ENCODE measurements at places on chromosomes 13 and 19. TPM values are rescaled to one million over a fixed set of nuclear protein-coding genes. Genes with fewer than 3 reads are reported as not detected.

- no peak overlapping the region for H3K4me3 ChIP-seq
- no peak overlapping the region for H3K27ac ChIP-seq
- no peaks in the 10 kb centered on the region for H3K36me3 ChIP-seq
- H3K27me3 ChIP-seq: peaks cover 14% of the 10 kb centered on the region
- H3K4me1 ChIP-seq: peaks cover 13% of the 10 kb centered on the region
These were observed 87.4 kb upstream of the ARHGEF7 start for GRCh38 chr13:111027458-111028439.

GRCh38 chr19:980133-980998 lies 3.8 kb upstream of the WDR18 start:
- DNase-seq: no peak
- peak overlapping the region; percentile 49 for H3K4me3 ChIP-seq
- peaks cover 6% of the 10 kb centered on the region for H3K4me1 ChIP-seq

GRCh38 chr19:4052993-4053422 lies 13.7 kb downstream of the ZBTB7A start:
- H3K4me1 ChIP-seq: peaks cover 20% of the 10 kb centered on the region
- H3K4me3 ChIP-seq: peak overlapping the region; percentile 72
- peak overlapping the region; percentile 94 for H3K27ac ChIP-seq
- no peaks in the 10 kb centered on the region for H3K27me3 ChIP-seq

- peak; percentile 87 for DNase-seq
- H3K4me3 ChIP-seq: peak overlapping the region; percentile 92
- H3K27me3 ChIP-seq: no peaks in the 10 kb centered on the region
- H3K4me1 ChIP-seq: peaks cover 9% of the 10 kb centered on the region
- H3K36me3 ChIP-seq: no peaks in the 10 kb centered on the region
These were observed 1.0 kb downstream of the PRMT1 start for GRCh38 chr19:49677901-49678674.

DNA sequence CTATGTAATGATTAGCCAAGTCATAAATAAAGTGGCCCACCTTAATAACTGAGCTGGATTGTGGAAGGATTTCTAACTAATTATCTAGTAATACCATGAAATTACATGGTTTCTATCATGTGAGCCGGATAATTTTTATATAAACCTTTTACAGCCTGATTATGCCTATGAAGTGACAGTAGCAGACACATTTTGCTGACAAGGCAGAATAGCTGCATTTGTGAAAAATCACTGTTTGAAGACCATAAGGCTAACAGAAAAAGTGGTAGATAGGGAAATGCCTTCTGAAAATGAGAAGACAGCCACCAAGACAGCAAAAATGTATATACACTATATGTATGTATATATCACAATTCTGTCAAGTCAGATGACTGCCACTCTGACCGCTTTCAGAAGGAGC lies 27.1 kb downstream of the SLITRK5 start:
- no peaks in the 10 kb centered on the region for H3K36me3 ChIP-seq
- no peaks in the 10 kb centered on the region for H3K4me1 ChIP-seq
- no peak overlapping the region for H3K27ac ChIP-seq
- no peak for DNase-seq
- no peaks in the 10 kb centered on the region for H3K27me3 ChIP-seq

GRCh38 chr13:22468045-22468444 lies 712.7 kb upstream of the SGCG start:
- H3K4me1 ChIP-seq: no peaks in the 10 kb centered on the region
- H3K27me3 ChIP-seq: peaks cover 4% of the 10 kb centered on the region
- H3K36me3 ChIP-seq: no peaks in the 10 kb centered on the region
- no peak for DNase-seq

- DNase-seq: no peak
- H3K27ac ChIP-seq: no peak overlapping the region
- no peak overlapping the region for H3K4me3 ChIP-seq
- peaks cover 7% of the 10 kb centered on the region for H3K36me3 ChIP-seq
These were observed 68.3 kb downstream of the DACH1 start for GRCh38 chr13:71798707-71799106.

- H3K27ac ChIP-seq: no peak overlapping the region
- no peak overlapping the region for H3K4me3 ChIP-seq
- H3K4me1 ChIP-seq: peaks cover 4% of the 10 kb centered on the region
- H3K36me3 ChIP-seq: peaks cover 6% of the 10 kb centered on the region
- DNase-seq: no peak
These were observed 309.1 kb downstream of the KLF12 start for GRCh38 chr13:73825143-73825542.

- no peak overlapping the region for H3K4me3 ChIP-seq
- H3K27me3 ChIP-seq: no peaks in the 10 kb centered on the region
- no peaks in the 10 kb centered on the region for H3K4me1 ChIP-seq
- DNase-seq: no peak
- H3K27ac ChIP-seq: peak overlapping the region; percentile 58
These were observed 12.2 kb upstream of the RELB start for GRCh38 chr19:44988896-44989556.

DNA sequence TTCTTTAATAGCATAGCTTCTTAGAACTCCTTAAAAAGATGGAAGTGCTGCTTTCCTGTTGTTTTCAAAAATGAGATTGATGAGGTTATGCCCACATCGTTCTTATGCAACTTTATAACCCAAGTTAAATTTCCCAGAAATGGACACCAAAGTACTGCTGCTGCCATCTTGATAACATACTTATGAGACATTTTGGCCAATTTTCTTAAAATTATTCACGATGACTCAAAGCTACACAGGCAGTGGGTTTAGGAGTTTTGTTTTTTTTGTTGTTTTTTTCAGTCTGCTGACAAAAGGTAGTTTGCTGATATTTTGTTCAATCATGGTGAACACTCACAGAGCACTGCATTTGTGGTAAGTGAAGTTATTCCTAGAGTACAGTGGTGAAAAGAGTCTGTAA lies 54.9 kb upstream of the RFC3 start:
- no peak for DNase-seq
- no peak overlapping the region for H3K27ac ChIP-seq
- H3K4me1 ChIP-seq: peaks cover 7% of the 10 kb centered on the region
- H3K4me3 ChIP-seq: no peak overlapping the region

DNA sequence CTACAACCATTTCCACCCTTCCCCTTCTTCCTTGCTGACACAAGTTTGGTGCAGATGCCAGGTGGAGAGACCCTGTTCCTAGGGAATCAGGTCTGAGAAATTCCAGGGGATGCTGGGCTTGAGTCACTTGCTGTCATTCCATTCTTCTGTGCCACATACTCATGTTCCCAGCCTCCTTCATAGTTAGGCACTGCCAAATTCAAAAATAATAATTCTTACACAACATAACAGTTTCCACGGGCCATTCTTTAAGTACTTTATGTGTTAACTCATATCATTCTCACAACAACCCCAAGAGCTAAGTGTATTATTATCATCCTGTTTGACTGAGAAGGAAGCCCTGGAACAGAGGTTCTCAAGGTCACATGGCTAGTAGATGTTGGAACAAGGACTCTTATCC lies 27.1 kb upstream of the POMP start:
- no peak overlapping the region for H3K27ac ChIP-seq
- no peaks in the 10 kb centered on the region for H3K36me3 ChIP-seq
- no peak for DNase-seq
- H3K27me3 ChIP-seq: peaks cover 22% of the 10 kb centered on the region

- no peak overlapping the region for H3K4me3 ChIP-seq
- peaks cover 14% of the 10 kb centered on the region for H3K4me1 ChIP-seq
- no peak for DNase-seq
These were observed 2020.6 kb upstream of the PCDH20 start for GRCh38 chr13:63436325-63436668.

DNA sequence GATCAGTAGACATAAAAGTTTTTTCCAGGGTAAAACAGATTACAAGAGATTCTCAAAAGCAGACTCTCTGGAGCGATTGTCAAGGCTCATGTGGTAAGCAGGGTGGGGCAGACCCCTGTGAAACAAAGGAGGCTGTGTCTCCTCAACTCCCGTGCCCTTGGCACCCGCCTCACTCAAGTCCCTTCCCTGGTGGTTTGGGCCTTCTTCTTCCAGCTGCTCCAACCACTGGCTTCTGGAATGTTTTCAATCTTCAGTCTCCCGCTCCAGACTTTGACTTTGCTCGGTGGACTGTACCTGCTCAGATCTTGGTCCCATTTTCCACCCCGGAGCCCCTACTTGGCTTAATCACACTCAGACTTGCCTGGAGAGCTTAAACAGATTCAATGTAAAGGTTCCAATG lies 74.8 kb upstream of the STK24 start:
- no peak overlapping the region for H3K4me3 ChIP-seq
- peaks cover 3% of the 10 kb centered on the region for H3K27me3 ChIP-seq
- H3K36me3 ChIP-seq: no peaks in the 10 kb centered on the region
- H3K27ac ChIP-seq: peak overlapping the region; percentile 55
- no peak for DNase-seq

DNA sequence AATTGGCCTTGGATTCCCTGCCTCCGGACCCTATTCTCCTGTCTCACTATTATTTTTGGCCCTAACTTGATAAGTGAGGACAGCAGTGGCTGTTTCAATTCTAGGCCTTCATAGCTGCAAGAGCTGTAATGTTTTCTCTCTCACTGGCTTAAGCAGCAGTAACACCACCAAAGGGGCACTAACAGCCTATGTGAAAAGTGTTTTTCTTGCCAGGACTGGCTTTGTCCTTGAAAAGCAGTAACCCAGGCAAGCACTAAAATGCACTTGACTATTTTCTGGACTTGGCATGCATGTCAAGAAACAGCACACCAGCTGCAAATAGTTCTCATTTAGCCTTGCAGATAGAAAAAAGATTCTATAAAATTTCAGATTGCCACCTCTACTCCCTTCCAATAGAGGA lies 9.3 kb upstream of the FBXL3 start:
- H3K27ac ChIP-seq: no peak overlapping the region
- peaks cover 5% of the 10 kb centered on the region for H3K4me1 ChIP-seq
- DNase-seq: no peak
- no peaks in the 10 kb centered on the region for H3K27me3 ChIP-seq
- no peak overlapping the region for H3K4me3 ChIP-seq

DNA sequence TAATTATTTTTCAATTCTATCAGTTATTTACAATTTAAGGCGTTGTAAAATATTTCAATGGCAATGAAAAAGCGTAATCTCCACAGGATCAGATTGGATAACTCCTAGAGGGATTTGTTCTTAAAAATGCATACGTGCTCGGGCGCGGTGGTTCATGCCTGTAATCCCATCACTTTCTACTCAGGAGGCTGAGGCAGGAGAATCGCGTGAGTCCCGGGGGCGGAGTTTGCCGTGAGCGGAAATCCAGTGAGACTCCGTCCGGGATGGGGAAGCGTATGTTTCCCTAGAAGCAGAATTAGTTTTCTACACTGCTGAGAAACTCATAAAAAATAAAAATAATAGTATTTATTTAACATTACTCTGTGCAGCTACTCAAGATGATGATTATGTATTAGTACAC lies 917.8 kb upstream of the PCDH20 start:
- no peaks in the 10 kb centered on the region for H3K27me3 ChIP-seq
- H3K36me3 ChIP-seq: no peaks in the 10 kb centered on the region
- H3K4me3 ChIP-seq: no peak overlapping the region
- H3K4me1 ChIP-seq: peaks cover 8% of the 10 kb centered on the region
- H3K27ac ChIP-seq: no peak overlapping the region

- no peak overlapping the region for H3K4me3 ChIP-seq
- peaks cover 4% of the 10 kb centered on the region for H3K36me3 ChIP-seq
- no peaks in the 10 kb centered on the region for H3K27me3 ChIP-seq
- peaks cover 16% of the 10 kb centered on the region for H3K4me1 ChIP-seq
- no peak for DNase-seq
These were observed 52.2 kb downstream of the PEPD start for GRCh38 chr19:33469171-33470039.

DNA sequence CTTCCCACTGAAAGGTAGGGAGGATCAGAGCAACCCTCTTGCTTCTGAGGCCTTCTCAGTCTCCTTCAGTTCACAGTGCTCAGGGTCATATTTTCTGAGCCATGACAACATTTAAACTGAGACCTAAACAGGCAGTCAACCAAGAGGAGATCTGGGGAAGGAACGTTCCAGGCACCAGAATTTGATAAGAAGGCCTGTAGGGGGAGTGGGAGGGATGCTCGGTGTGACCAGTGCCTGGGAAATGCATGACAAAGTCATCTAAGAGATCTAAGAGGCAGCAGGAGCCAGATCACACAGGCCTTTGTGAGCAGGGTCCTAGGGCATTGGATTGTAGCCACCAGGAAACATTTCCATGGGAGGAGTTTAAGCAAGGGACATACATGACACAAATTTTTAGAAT lies 71.6 kb downstream of the SHISA2 start:
- H3K36me3 ChIP-seq: no peaks in the 10 kb centered on the region
- DNase-seq: no peak
- no peak overlapping the region for H3K27ac ChIP-seq
- peaks cover 33% of the 10 kb centered on the region for H3K4me1 ChIP-seq

GRCh38 chr19:16584248-16585093 lies 12.3 kb upstream of the SLC35E1 start:
- H3K27me3 ChIP-seq: no peaks in the 10 kb centered on the region
- H3K4me3 ChIP-seq: peak overlapping the region; percentile 74
- H3K36me3 ChIP-seq: no peaks in the 10 kb centered on the region
- H3K27ac ChIP-seq: peak overlapping the region; percentile 91
- no peak for DNase-seq

DNA sequence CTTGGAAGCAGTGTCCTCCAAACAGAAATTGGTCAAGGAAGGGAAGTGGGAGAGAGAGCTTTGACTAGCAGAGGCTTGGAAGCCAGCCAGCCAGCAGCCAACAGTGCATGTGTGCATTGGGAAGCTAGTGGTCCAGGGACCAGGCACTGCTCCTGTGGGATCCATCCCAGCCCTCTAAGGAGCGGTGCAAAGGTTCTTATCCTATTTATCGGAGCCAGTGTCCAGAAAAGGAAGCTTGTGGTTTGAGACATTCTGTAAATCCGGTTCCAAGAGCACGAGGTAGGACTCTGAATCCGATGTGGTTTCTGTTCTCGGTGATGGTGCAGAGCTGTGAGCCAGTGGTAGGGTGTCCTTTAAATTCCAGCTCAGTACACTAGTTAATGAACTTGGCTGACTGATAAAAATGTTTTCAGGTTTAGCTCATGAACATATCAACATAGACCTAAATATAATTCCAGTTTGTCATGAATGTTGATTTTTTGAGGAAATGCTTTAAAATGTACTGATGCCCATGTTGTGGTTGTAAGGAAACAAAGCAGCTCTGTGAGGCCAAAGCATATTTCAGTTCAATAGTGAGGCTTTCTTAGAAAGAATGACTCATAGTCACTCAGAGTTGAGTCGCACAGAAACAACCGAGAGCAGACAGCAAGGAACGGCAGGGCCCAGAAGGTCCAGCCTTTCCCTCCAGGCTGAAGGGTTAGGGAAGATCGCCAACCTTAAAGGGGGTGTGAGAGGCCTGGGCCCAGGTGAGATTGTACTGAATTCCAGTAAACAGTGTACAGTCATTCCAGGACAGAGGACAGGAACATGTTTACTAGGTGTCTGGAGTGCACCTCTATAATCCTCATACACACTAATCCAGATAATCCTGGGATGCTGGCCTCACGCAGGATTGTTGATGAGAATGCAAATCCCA lies 21.5 kb upstream of the GARRE1 start:
- H3K36me3 ChIP-seq: peaks cover 14% of the 10 kb centered on the region
- no peak for DNase-seq
- peak overlapping the region; percentile 54 for H3K27ac ChIP-seq
- peaks cover 8% of the 10 kb centered on the region for H3K4me1 ChIP-seq
- no peaks in the 10 kb centered on the region for H3K27me3 ChIP-seq

GRCh38 chr19:43439032-43439708 lies 24.5 kb downstream of the TEX101 start:
- H3K4me3 ChIP-seq: no peak overlapping the region
- DNase-seq: no peak
- H3K36me3 ChIP-seq: no peaks in the 10 kb centered on the region
- no peak overlapping the region for H3K27ac ChIP-seq
- H3K4me1 ChIP-seq: no peaks in the 10 kb centered on the region

The LYPD5 gene
- 0.85 TPM for total RNA-seq

The USHBP1 gene
- 0.29 TPM for total RNA-seq

The SDHAF1 gene
- 17.3 TPM for total RNA-seq

The KCNC3 gene
- 9.5 TPM for total RNA-seq

The MAG gene
- total RNA-seq: 2.1 TPM

The ZNF682 gene
- total RNA-seq: 16.2 TPM

The VSTM2B gene
- not detected for total RNA-seq

The PRODH2 gene
- 20.6 TPM for total RNA-seq

Measured in type B pancreatic cell (in vitro differentiated cells).